Bronchus fibroblast of lung (primary cell): ENCODE measurements at places on chromosomes 4 and X. TPM values are rescaled to one million over a fixed set of nuclear protein-coding genes. Genes with fewer than 3 reads are reported as not detected.

AKAP4 gene
- not detected in 2 replicates for total RNA-seq

FHIP1A gene
- 0.17 and 0.59 TPM in 2 replicates for total RNA-seq

NEIL3 gene
- 11.1 and 12.5 TPM in 2 replicates for total RNA-seq

ZAR1 gene
- total RNA-seq: not detected in 2 replicates

PACRGL gene
- 19.3 and 20.8 TPM in 2 replicates for total RNA-seq
